Stimulated activated CD8-positive, alpha-beta memory T cell treated with anti-CD3 and anti-CD28 coated beads, Interleukin-7, amount 100 ng/mL, for 4 hours (primary cell): ENCODE measurements at places on chromosomes 4 and X.

- no peak for DNase-seq
These were observed 16.8 kb downstream of the RBPJ start for GRCh38 chr4:26337612-26338011.

DNA sequence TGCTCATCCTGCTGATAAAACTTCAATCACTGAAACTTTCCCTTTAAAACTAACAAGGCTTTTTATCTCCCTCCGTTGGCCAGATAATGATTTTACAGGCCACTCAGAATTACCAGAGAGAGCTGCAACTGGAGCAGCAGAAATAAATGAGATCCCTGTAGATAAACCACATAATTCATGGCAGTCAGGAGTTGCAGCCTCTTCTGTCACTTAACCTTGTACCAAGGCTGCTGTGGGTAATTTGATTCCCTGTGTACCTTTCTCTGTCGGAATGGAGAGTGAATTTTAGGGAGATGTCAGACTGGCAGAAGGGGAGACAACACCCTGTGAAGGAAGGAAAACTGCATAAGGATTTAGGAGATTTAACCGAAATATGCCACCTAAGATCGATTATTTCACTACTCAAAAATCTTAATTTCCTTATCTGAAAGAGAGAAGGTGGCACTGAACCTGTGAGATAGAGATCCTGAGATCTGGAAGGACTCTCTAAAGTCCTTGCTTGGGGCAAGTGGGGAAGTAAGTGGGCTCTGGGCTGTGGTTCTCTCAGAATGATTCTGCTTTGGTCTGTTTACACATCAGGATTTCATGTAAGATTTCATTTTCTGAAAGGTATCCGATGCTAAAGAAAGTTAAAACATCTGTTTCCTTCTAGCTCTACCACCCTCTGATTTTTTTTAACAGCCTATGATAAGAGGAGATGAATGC lies 14.3 kb upstream of the TSPAN5 start:
- DNase-seq = no peak

DNA sequence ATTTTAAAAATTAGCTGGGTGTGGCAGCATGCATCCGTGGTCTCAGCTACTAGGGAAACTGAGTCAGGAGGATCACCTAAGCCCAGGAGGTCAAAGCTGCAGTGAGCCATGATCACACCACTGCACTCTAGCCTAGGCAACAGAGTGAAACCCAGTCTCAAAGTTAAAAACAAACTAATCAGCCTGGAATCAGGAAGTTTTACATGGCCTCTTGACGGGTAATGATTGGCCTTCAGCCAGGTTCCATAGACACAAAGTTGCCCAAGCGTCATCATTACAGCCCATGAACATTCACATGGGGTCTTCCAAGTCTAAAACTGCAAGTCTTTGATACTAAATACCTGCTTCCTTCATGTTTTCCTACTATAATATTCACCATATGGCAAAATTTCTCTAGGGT lies 10.0 kb upstream of the RGN start:
- no peak for DNase-seq

- no peak for DNase-seq
These were observed 134.7 kb downstream of the F11 start for GRCh38 chr4:186400676-186401075.

DNA sequence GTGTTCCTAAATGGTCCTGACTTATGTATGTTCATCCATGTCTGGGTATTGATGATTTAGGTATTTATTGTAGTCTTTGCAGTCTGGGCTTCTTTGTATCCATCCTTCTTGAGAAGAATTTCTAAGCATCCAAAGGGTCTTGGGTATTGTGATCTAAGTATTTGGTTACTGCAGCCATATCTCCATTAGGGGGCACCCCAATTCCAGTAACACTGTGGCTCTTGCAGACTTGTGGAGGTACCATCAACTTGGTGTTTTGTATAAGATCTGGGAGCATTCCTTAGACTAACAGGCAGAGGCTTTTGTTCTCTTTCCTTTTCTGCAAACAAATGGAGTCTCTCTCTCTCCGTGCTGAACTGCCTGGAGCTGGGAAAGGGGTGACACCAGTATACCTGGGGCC lies 113.7 kb upstream of the NEXMIF start:
- no peak for DNase-seq

DNA sequence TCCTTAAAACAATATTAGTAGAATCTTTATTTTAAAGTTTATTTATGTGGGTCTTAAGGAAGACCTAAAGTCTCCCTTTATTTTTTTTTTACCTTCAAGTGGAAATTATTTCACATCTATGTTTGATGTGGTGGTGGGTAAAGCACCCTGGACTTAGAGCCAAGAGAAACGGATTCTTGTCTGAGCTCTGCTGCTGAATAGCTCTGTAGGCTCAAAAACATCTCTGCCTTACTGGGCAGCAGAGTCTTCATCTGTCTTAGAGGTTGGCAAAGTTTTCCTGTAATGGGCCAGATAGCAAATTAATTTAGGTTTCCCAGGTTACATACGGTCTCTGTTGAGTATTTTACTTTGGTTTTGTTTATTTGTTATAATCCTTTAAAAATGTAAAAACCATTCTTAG lies 136.5 kb downstream of the CEP135 start:
- no peak for DNase-seq

DNA sequence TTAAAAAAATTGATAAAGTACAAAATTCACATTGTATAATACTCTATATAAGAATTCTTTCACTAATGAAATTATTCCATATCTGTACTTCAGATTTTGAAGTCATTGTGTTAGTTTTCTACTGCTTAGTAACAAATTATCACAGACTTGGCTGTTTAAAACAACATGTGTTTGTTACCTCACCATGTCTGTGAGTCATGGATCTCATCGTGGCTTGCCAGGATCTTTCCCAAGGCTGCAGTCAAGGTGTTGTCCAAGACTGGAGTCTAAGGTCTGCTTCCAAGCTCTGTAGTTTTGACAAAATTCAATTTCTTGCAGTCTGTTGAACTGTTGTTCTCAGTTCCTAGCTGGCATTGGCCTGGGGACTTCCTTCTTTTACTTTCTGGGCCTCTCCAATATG lies 1286.9 kb downstream of the ADGRL3 start:
- DNase-seq = no peak

DNA sequence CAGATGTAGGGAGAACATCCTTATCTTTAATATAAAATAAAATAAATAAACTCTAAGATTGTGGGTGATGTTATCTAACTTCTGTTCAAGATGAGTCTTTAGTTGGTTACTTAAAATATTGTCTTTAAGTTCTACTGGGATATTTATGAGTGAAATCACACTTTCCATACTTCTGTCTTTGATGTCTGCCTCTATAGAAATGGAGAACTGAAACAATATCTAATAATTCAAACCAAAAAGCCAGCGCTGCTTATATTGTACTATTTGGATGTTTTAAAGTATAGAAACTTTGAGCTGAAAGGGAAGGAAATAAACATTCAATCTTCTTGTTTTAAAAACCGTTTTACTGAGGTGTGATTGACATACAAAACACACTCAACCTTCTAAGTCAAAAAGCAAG lies 44.8 kb upstream of the RPS6KA3 start:
- no peak for DNase-seq

DNA sequence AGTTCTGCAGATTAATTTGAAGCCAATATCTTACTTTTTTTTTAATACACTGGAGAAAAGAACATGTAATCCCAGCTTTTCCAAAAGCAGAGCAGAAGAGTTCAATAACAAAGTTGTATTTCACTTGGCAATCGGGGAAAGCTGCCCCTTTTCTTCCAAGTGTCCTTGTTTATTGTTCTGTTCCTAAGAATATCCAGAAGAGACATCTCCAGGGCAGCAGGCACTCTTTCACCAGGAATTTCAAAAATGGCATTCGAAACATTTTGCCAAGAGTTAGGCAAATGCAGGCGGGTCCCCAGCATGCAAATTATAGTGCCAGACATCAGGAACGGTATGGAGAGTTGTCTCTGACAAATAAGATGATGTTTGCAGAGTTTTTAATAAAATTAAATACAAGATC lies 494.5 kb downstream of the BCOR start:
- no peak for DNase-seq

DNA sequence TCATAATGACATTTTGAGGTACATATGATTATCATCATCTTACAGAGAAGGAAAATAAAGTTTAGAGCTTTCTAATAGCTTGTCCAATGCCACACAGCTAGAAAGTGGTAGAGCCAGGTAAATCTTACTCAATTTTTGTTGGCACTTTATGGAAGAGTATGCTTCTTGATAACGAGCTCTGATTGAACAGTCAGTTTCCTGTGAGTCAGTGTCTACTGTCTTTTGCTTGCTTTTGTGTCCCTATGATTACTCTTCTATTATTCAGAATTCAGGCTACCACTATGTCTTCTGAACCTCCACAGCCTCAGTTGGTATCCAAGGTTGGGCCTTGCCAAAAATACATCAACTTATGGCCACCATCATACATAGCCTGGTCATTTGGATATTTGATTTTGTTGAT lies 2.6 kb downstream of the FAAH2 start:
- no peak for DNase-seq

DNA sequence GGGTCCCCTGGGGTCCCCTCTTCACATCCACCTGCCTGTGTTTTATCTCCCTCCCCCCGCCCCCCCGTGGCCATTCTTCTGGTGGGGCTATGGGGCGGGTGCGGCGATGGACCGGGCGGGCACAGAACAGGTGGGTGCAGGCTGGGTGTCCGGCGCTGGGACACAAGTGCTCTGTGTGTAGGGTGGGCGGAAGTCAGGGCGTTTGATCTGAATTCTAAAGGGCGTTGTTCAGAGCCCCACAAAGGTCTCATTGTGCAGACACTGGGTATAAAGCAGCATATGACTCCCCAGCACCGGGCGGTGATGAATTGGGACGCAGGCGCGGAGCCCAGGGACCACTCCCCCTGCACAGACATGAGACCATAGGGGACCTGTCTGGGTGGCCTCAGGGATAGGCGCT lies at the start of gene GJB1:
Gene GJB1, plus strand, starts transcription at position 296 of the 400 bp plus-strand sequence. CDS start 484 bp downstream, outside the sequence.
- no peak for DNase-seq

DNA sequence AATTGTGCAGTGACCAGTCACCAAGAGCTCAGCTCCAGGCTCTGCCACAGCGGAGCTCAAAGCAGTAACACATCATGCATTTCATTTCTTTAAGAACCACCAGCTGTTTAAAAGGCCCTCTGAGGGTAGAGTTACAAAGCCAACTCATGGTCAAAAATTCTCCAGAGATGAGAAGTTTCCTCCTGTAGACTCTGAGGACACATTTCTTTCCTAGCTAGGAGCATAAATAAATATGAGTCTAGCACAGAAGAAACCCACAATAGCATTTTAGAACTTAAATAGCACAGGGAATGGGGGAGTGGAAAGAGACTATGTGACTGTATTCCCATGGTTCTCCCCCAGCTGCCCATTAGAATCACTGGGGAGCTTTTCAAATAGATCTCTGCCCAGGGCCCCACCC lies 6.5 kb upstream of the CRMP1 start:
- no peak for DNase-seq

GRCh38 chr4:3792813-3793212 lies 26.6 kb downstream of the ADRA2C start:
- DNase-seq = no peak

GRCh38 chr4:153260553-153261300 lies 56.5 kb downstream of the TRIM2 start:
- DNase-seq = no peak

- no peak for DNase-seq
These were observed 251.7 kb upstream of the TENM3 start for GRCh38 chr4:181991369-181992108.

DNA sequence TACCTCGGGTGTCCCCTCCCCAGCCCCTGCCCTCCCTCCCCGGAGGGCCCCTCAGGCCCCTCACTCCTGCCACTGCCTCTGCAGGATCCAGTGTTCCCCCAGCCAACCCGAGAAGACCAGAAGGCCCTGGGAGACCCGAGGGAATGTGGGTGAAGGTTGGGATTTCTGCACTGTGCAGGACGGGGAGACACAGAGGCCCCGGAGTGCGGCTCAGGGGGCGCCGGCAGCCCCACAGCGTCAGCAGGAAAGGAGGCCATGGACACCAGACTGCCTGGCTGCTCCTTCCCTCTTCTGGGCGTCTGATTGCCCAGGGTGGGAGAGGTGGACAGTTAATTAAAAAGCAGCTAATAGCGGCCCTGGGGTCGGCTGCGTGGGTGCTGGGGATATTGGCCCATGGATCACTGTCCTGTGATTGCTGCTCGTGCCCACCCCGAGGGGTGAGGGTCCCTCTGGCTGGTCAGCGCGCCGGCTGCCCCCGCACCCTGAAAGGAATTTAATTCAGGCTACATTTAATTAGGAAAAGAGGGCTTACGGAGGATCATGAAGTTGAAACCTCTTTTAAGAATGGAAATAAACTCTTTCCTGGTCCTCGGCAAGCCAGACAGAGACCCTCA lies 57.8 kb upstream of the NKX1-1 start:
- DNase-seq = no peak

DNA sequence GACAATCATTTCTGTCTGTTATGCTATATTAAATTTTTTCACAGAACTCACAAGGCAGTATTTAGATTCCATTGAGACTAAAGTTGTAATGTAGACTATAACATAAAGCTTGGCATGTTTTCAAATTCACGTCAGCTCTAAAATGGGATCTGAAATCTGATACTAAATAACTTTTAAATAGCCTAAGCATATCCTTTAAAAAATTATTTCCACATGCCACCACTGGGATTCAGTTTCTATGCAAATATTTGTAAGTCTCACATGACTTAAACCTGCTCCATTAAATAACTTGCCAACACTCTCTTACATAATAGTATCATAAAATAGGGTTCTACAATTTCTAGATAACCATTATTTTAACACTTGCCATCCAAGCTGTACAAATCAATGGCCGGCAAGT lies 32.4 kb downstream of the KLHL8 start:
- no peak for DNase-seq

GRCh38 chrX:33330798-33331197 lies 119.4 kb upstream of the DMD start:
- DNase-seq = no peak

GRCh38 chrX:56130031-56130430 lies 102.1 kb upstream of the KLF8 start:
- DNase-seq = no peak

- DNase-seq = no peak
These were observed 175.5 kb upstream of the CASK start for GRCh38 chrX:42098900-42099299.

DNA sequence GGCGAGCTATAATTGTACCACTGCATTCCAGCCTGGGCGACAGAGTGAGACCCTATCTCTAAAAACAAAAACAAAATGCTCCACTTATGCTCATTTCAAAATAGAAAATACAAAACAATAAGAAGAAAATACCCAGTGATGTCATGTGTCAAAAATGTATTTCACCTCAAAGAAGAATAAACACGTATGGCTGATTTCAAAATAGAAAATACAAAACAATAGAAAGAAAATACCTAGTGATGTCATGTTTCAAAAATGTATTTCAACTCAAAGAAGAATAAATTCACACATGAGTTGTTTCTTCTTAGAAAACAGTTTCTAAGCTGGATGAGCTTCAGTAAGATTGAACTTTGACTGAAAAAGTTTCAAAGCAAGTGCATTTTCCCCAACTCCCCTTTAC lies 20.3 kb upstream of the PDCL2 start:
- DNase-seq = no peak

GRCh38 chrX:134622813-134623185 lies 35.5 kb downstream of the PLAC1 start:
- DNase-seq = no peak

- DNase-seq = no peak
These were observed 132.4 kb downstream of the ENOX2 start for GRCh38 chrX:130770615-130771014.

- DNase-seq = no peak
These were observed 281.0 kb downstream of the RAB28 start for GRCh38 chr4:13203101-13203500.

GRCh38 chr4:8247047-8247930 lies 22.3 kb upstream of the HTRA3 start:
- no peak for DNase-seq
